Activated T-helper 2 cell treated with anti-CD3 and anti-CD28 coated beads, Interferon-gamma antibody, Interleukin-2, Interleukin-4, amounts not matched to agents 10 μg/mL and 5 μg/mL and 100 μg/mL, durations not matched to agents 14 hours and 24 hours and 36 hours (primary cell): ENCODE measurements at places on chromosomes 2 and 18. TPM values are rescaled to one million over a fixed set of nuclear protein-coding genes. Genes with fewer than 3 reads are reported as not detected.

DNA sequence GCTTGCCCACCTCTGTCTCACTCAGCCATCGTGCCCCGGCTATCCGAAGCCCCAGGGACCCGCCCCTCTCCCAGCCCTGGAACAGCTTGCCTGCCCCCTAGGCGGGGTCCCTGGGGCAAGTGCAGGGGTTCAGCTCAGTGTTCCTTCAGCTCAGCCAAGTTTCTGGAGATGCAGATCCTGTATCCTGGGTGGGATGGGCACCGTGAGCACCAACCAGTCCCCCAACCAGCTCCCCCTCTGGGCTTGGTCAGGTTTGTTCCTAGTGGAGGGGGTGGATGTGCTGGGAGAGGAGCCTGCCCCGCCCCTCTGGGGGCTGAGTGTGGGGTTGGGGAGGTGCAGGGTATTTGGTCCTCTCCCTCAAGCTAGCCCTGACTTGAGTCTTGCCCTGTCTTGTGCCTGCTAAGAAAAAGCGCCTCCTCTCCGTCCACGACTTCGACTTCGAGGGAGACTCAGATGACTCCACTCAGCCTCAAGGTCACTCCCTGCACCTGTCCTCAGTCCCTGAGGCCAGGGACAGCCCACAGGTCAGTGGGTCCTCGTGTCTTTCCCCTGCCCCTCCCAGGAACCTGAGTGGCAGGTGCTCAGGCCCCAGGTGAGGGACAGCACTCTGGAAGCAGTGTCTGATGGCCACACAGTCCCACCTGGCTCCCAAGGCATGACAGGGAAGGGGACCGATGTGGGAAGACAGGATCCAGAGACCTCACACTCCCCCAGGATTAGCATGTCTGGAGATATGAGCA is 32.6 kb downstream of the MLPH start:
- no peak for DNase-seq

- DNase-seq = no peak
Observed at GRCh38 chr2:68426848-68427579, 40.1 kb downstream of the FBXO48 start.

GRCh38 chr2:14615121-14615520 is 17.4 kb upstream of the LRATD1 start:
- DNase-seq = no peak

Gene GDF7
- total RNA-seq = 0.05 and 0.11 TPM in 2 replicates

- no peak for DNase-seq
Observed at GRCh38 chr2:20192781-20193180, 32.1 kb downstream of the SDC1 start.

- DNase-seq = no peak
Observed at GRCh38 chr2:64516651-64517510, 7.2 kb upstream of the AFTPH start.

Gene DNAJC27
- 4.9 and 6.1 TPM in 2 replicates for total RNA-seq

DNA sequence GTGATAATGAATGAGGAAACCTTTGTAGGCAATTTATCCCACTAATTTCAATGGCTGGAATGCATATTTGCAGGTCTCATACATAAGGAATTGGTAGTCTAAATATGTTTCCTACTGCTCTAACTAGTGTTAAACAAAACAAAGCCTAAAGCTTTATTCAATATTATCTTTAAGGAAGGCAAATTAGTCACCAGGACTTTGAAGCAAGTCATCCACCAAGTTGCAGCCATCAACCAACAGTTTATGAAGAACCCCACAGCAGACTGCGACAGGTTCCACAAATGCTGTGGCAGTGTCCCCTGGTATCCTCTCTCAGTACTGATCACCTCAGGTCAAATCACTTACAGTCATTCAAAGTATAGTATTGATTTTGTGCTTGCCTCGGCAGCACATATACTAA is 181.5 kb upstream of the ZFP36L2 start:
- no peak for DNase-seq

DNA sequence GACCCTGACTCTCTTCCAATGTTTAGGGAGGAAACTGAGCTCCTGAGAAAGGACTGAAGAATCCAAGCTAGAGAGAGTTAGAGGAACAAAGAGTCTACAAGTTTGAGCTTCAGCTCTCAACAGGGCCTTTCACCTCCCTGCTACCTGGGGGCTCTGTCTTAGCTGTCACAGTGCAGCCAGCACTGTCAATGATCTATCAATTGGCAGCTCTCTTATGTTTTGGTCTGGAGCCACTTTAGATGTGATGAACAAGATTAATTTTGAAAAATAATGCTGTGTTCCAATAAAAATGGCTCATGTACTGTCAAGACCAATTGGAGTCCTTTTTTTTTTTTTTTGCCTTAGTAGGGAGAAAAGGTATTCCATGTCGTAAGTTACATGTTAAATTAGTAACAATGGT is 215.8 kb upstream of the TRIB2 start:
- no peak for DNase-seq

DNA sequence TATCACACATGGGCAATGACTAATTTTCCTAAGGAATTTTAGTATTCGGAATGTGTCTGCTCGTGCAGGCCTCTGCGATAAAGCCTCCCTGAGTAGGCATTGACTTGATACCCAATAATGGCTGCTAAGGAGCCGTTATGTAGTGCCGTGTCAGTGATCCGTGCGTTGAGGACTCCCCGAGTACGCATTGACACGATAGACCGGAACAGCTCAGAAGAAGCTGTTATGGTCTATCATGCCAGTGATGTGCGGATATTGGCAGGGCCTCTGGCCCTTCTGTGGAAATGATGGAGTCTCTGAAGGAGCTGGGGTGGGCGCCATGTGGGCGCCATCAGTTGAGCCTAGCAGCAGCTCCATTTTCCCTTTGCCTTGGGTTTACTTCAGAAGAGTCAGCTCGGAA is 29.1 kb downstream of the ZEB2 start:
- no peak for DNase-seq

Gene TMEM169
- total RNA-seq = 1.3 and 1.6 TPM in 2 replicates

Gene KIF5C
- total RNA-seq = 12.9 and 17.3 TPM in 2 replicates

- no peak for DNase-seq
Observed at GRCh38 chr2:202122980-202123720, 50.1 kb downstream of the KIAA2012 start.

- no peak for DNase-seq
Observed at GRCh38 chr2:5729416-5729815, 37.2 kb downstream of the SOX11 start.

DNA sequence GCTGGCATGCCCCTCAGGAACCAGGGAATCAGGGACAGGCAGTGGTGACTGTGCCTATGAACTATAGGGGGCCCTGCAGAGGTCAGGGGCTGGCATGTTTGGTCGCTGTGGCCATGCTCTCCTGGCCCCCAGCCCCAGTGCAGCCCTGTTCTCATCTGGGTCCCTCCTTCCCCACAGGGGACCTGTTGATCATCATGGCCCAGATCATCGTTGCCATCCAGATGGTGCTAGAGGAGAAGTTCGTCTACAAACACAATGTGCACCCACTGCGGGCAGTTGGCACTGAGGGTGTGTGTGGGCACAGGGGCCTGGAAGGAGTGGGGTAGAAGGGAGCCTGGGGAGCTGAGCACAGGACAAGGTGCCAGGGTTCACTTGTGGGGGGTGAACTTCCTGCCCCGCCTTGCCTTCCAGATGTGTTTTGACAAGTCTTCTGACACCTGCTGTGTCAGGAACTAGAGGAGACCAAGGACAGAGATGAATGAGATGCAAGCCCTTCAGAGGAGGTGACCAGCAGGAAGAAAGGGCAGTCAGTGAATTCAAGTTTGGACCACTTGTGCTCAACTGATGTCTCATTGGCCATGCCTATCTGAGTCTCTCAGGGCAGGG is 9.6 kb upstream of the CENPA start:
- DNase-seq = no peak

- no peak for DNase-seq
Observed at GRCh38 chr2:237280939-237281338, 133.0 kb downstream of the COL6A3 start.
